ENCODE measurements at places on chromosomes 13 and 19.

DNA sequence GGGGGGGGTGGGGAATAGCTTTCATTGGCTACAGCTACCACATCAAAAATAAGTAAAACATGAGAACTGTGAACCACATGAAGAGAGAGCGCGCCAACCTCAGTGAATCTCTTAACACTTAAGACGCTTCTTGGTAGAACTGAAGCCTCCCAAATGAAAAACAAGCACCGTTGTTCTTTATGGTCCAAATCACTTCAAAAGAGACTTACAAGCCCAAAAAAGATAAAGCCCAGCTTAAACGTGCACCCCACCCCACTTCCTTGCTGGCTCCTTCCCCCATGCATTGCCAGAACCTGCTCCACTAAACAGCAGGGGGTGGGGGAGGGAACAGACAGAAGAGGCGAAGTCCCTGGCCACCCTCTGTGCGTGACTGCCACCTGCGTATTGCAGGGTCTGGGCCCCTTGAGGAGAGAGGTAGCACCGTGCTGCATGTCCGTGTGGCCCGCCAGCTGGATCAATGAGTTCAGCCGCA, 479.1 kb downstream of the FOXO1 start:
- DNase-seq = peak; percentile 41

DNA sequence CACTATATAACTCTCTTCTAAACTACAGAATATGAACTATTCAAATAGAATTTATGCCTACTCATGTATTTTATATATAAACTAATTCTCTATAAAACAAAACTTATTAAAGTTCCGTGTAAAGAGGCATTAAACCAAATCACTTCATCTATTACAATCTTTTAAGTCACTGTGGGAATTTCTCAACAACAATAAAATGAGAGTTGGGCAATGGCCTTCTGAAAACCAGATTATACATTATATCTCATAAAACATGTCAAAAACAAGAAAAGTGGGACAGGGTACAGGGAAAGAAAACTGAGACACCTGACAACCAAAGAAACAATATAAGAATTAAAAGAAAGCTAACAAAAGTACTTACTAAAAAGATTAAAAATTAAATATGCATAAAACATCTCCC, 145.2 kb downstream of the DIAPH3 start:
- no peak for DNase-seq

- DNase-seq = no peak
Measured at GRCh38 chr13:19185086-19185864, 3.7 kb upstream of the TUBA3C start.

DNA sequence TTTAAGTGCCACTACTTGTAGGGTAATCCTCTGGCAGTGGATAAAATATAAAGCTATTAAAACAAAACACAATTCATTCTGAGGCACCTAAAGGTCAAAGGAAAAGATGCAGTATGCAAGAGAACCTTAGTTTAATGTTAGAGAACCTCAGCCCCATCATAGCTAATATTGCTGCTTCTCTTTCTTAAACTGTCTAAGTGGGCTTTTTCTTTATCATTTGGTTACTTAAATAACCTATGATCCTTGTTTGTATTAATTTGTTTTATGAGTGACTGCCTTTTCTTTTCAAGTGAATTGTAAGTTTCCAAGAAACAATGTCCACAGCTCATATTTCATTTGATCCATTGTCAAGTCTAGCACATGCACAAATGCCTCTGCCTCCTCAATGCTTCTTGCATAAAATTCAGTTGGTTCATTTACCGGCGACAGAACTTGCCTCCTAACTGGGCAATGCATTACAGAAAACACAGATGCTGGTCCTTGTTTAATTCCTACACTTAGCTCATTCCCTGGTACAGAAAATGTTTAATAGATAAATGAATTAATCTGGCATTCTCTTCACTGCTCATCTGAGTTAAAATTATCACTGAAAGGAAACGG, 1049.8 kb downstream of the OLFM4 start:
- no peak for DNase-seq

DNA sequence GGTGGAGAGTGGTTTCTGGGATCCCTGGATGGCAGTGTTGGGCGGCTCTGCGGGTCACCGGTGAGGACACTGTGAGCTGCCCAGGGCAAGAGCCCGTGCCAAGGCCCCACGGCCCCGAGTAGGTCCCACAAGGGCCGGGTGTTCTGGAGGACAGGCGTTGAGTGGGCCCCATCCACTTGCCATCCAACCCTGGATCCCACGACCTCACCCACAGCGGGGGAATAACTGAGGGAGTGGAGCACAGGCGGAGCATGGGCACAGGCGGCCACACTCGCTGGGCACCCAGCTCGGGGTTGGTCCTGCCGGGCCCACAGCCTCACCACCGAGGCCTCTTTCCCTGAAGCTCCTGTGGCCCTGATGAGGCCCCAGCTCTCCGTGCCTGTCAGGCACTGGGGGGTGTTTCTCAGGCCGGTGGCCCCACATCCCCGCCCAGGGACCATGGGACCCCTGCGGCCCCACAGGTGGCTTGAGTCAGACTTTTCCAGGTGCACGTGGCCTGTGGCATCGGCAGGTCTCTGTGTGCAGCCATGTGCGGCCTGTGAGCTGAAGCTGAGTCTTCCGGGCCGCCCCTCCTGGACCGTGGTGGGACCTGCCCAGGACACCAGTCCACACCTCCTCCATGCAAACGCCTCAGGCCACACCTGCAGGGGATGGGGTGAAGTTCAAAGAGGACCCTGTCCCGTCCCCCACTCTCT, 16.6 kb downstream of the TMEM255B start:
- no peak for DNase-seq

GRCh38 chr19:40524655-40525054, 52.0 kb upstream of the SHKBP1 start:
- no peak for DNase-seq

GRCh38 chr19:2608602-2608922, 93.9 kb downstream of the GNG7 start:
- DNase-seq = no peak

GRCh38 chr19:35612559-35613321, at the start of gene HAUS5:
Gene HAUS5, plus strand, starts transcription at chr19:35612735. Its CDS starts 60 bp downstream, at chr19:35612795.
- peak; percentile 98 for DNase-seq

- DNase-seq = no peak
Measured at GRCh38 chr19:47998800-47999199, 4.4 kb downstream of the ELSPBP1 start.

- DNase-seq = peak; percentile 45
Measured at GRCh38 chr19:10701955-10702525, 801 bp downstream of the QTRT1 start.

GRCh38 chr19:23882493-23882892, 32.2 kb upstream of the ZNF726 start:
- DNase-seq = no peak

DNA sequence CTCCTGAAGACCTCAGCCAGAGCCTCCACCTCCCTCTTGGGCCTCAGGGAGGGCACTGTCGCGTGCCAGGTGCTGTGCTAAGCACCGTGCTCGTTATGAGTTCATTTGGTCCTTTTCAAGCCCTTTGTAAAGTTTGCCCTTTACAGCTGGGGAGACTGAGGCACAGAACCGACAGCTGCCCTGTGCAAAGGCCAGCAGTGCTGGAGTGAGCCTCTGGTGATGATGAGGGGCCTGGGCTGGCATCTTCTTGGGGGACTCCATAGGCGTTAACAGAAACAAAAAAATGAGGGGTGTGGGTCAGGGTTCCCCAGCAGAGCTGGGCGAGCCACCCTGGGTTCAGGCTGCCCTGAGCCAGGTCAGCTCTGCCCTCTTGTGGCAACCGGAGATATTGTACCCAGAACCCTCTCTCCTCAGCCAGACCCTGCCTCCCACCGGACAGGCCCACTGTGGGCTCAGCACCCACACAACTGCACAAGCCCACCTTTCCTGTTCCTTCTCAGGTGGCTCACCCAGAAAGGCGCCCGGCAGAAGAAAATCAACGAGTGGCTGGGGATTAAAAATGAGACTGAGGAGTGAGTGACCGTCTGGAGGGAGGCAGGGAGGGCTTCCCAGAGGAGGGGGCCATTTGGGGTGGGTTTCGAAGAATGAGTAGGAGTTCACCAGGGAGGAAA, 5.5 kb upstream of the IFI30 start:
- peak; percentile 76 for DNase-seq

GRCh38 chr13:101331731-101332130, 84.6 kb downstream of the NALCN start:
- no peak for DNase-seq

DNA sequence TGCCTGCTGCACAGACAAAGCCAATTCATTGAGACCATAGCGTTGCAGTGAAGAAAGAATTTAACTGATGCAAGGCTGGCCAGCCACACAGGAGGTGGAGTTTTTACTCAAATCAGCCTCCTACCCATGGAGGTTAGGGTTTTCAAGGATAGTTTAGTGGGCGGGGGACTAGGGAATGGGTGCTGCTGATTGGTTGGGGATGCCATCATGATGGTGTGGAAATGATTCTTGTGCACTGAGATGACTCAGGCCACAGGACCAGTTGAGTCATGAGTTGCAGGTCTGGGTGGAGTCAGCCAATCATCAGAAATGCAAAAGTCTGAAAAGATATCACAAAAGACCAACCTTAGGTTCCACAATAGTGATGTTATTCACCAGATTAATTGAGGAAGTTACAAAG, 359.6 kb downstream of the FOXO1 start:
- peak; percentile 74 for DNase-seq
